ENCODE measurements at places on chromosomes 4 and X.

- no peak for DNase-seq
- no peaks in the 10 kb centered on the region for H3K36me3 ChIP-seq
- peak overlapping the region; percentile 91 for H3K27ac ChIP-seq
- H3K27me3 ChIP-seq: no peaks in the 10 kb centered on the region
- H3K4me3 ChIP-seq: peak overlapping the region; percentile 77
These were observed 995 bp downstream of the SMARCA5 start for GRCh38 chr4:143514497-143514896.

DNA sequence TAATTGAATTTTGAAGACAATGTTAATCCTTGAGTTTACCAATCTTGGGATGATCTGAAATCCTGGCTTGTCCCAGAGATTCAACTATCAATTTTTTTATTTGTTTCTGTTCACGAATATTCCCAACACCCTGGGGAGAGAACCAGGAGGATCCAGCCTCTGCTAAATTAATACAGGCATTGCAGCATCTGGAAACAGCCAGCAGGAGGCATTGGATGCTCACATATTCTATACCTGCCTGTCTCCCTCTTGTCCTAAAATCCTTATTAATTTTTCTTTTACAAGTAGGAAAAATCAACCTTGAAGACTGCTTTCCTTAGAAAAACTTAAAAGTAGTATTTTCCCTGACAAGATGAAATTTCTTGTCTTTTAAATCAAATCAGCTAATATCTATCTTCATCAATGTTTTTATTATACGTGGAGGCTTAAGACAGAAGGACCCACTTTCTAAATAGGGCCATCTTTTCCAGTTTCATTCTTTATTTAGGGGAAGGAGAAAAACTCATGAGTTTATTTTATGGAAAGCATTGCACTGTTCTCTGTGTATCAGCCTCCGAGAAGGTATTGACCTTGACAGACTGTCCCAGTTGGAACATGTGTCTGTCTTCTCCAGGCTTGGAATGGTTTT, 102.4 kb downstream of the CLNK start:
- no peak for DNase-seq
- H3K4me1 ChIP-seq: no peaks in the 10 kb centered on the region
- no peaks in the 10 kb centered on the region for H3K36me3 ChIP-seq
- no peaks in the 10 kb centered on the region for H3K27me3 ChIP-seq
- no peak overlapping the region for H3K27ac ChIP-seq

DNA sequence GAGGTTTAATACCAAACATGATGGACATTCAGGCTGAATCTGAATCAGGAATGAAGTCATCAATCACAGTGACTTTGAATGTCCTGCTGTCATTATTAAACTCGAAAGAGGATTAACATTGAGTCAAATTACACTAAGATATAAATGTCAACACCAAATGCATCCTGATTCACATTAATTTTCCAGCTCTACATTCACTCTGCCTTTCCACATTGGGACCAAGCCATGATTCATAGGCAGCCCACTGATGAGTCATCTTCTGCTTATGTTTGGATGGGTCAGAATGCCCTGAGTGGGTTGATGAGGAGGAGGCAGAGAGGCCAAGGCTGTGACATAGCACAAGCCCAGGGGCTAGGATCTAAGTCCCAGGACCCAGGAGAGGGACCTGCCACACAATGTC, 247.6 kb upstream of the RPS6KA3 start:
- peaks cover 9% of the 10 kb centered on the region for H3K4me1 ChIP-seq
- DNase-seq: no peak
- H3K4me3 ChIP-seq: no peak overlapping the region

DNA sequence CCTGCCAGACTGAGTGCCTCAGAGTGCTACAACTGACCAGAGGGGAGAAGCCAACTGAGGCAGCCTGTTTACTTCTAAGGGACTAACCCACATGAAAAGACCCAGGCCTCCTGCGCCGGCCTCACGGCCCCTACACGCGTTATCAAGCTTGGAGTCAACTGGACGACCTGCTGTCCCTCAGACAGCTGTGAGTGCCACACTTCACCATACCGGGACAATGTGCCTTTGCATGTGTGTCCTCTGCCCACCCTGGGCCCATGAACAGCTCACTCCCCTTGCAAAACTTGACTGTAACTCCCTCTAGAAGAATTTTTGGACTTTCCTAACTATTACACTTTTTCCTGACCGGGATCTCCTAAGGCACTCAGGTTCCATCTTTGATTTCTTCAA, 1.8 kb downstream of the NOP14 start:
- H3K4me1 ChIP-seq: peaks cover 33% of the 10 kb centered on the region
- H3K36me3 ChIP-seq: no peaks in the 10 kb centered on the region
- H3K4me3 ChIP-seq: peak overlapping the region; percentile 90
- H3K27ac ChIP-seq: peak overlapping the region; percentile 94

DNA sequence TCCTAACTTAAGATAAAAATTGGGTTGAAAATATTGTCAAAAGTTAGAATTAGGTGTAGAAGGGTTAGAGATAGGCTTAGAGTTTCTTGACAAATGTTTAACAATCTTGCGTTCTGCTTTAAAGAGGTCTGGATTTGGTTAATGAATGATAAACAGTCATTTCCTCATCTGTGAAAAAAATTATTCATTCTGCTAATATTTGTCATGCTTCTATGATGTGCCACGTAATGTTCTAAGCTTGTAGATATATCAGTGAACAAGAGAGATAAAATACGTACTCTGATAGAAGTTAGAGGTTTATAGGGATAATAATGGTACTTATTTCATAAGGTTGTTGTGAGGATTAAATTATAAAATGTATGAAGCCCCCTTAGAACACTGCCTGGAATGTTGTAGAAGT, 443.0 kb upstream of the GALNT7 start:
- H3K4me1 ChIP-seq: no peaks in the 10 kb centered on the region
- no peak for DNase-seq
- H3K36me3 ChIP-seq: no peaks in the 10 kb centered on the region
- no peak overlapping the region for H3K27ac ChIP-seq
- H3K27me3 ChIP-seq: no peaks in the 10 kb centered on the region

DNA sequence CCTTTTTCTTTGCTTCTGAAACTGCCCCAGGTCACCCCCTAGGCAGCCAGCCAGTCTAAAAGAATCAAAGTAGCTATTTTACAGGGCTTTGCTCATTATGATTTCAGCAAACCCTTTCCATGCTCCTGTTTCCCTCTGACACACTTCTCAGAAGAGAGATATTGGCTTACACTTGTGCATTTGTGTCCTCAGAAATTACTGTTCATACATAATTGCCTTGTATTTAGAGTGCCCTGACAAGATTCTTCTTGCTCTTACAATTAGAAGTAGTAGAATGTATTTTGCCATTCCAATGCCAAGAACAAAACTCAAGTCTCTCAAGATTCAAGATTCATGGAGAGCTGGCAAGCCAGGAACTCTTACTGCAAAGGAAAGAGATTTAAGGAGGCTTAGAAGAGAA, 531.0 kb upstream of the ZFP42 start:
- H3K27ac ChIP-seq: no peak overlapping the region
- H3K27me3 ChIP-seq: no peaks in the 10 kb centered on the region
- H3K4me3 ChIP-seq: no peak overlapping the region
- H3K36me3 ChIP-seq: no peaks in the 10 kb centered on the region
- DNase-seq: no peak
- H3K4me1 ChIP-seq: no peaks in the 10 kb centered on the region

DNA sequence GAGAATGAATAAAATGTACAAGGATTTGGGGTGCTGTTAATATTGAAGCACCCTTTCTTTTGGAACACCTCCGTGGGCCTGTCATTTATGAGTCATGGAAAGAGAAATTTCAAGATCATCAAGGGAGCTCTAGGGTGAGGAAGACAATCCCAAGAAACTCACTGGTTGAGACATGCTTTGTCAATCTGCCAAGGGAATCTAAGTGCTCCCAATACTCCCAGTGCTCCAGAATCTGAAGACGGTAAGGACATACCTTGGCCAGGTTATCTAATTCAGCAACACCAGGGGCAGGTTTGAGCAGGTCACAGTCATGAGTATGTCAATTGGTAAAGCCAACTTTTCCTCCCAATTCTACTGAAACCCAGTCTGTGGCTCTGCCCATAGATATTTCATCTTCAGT, 556.4 kb upstream of the CPEB2 start:
- DNase-seq: no peak
- no peaks in the 10 kb centered on the region for H3K36me3 ChIP-seq
- no peaks in the 10 kb centered on the region for H3K27me3 ChIP-seq
- H3K4me3 ChIP-seq: no peak overlapping the region
- no peak overlapping the region for H3K27ac ChIP-seq
- no peaks in the 10 kb centered on the region for H3K4me1 ChIP-seq

GRCh38 chr4:179894066-179894778, 2349.0 kb upstream of the TENM3 start:
- no peak overlapping the region for H3K27ac ChIP-seq
- DNase-seq: no peak
- H3K27me3 ChIP-seq: no peaks in the 10 kb centered on the region
- no peak overlapping the region for H3K4me3 ChIP-seq

DNA sequence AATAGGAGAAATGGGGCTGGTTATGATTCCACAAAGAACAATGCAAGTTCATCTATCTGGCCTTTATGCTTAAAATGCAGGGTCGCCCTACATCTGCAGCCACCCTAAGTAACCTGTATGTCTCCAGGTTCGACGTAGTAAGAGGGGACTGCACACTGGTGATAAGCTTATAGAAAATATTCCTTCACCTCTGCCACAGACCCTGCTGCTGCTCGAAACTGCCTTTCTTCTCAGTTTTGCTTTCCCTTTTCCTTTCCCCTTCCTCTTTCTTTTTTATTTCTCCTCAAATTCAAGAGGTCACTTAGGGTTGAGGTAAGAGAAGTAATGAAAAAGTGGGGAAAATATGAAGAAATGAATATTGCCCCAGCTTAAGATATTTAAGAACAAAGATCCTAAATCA, 123.5 kb downstream of the DCHS2 start:
- H3K36me3 ChIP-seq: no peaks in the 10 kb centered on the region
- no peaks in the 10 kb centered on the region for H3K27me3 ChIP-seq
- no peak overlapping the region for H3K4me3 ChIP-seq
- H3K4me1 ChIP-seq: no peaks in the 10 kb centered on the region
- no peak for DNase-seq

DNA sequence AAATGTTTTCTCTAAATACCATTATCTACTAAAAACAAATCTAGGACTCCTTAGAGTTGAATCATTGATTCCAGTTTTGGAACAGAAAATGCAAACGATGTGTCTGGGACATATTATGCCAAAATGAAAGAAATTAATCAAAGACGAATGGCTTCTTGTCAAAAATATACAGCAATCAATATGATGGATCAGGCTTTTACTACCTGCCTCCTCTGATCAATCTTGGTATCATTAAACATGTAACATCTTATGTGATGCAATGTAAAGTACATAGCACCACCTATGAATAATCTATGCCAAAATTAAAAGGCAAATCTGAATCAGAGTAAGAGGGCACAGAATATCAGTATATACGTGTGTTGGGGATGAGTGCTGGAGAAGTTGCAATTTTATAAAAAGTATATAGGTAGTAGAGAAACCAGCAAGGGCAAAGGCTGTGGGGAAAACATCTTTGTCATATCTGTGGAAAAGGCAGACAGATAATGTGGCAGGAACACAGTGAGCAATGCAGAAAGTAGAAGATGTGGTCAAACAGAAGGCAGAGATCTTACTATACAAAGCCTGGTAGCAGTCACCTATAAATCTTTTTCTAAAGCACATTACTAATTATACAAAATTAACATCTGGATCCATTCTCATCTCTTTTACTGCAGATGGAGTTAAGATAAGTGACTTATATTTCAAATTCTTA, 152.7 kb downstream of the ANTXR2 start:
- no peaks in the 10 kb centered on the region for H3K27me3 ChIP-seq
- no peak overlapping the region for H3K27ac ChIP-seq
- H3K36me3 ChIP-seq: no peaks in the 10 kb centered on the region
- DNase-seq: no peak

DNA sequence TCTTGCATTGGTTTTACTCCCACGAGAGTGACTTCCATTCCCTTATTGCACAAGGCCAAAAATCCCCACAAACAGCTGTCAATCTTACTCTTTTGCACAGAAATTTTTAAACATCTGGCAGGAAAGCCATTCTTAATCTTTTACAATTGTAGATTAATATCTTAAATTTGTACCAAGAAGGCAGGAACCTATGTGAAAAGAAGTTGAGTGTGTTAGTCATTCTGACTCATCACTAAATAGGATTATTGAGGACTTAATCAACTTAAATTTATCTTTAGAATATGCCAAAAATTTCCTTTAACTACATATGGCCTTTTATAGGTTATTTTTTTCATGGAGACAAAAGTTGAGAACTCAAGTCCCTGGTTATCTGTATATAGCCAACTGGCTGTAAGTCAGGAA, 49.0 kb upstream of the VEGFC start:
- H3K4me3 ChIP-seq: no peak overlapping the region
- no peak overlapping the region for H3K27ac ChIP-seq
- DNase-seq: no peak

DNA sequence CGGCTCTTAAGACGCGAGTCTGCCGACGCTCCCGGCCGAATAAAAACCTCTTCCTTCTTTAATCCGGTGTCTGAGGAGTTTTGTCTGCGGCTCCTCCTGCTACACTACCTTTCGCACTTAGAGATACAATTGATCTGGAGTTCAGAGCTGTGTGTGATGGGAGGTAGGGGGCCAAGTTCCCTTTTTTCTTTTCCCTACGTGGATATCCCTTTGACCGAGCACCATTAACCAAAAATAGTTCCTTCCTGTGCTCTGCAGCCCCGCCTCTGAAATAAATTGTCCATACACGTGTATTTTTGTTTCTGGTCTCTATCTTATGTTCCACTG, 555 bp upstream of the PGM2 start:
- H3K36me3 ChIP-seq: no peaks in the 10 kb centered on the region
- peaks cover 11% of the 10 kb centered on the region for H3K4me1 ChIP-seq
- H3K4me3 ChIP-seq: peak overlapping the region; percentile 82
- no peak for DNase-seq
- no peaks in the 10 kb centered on the region for H3K27me3 ChIP-seq

DNA sequence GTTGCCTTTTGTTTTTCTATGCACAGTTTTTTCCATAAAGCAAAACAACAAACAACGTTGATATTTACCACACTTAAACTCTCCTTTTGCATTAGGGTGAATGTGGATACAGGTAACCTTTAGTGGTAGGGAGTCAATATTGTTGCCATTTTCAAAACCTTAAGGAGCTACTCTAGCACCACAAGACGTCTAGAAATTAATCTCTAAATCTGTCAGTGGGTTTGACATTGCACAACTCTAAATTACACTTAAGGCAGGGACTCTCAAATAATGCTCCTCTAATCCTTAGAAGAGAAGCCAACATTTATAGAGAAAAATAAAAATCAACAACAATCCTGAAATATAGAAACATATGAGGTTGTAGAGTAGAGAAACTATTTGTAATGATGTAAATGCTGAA, 297.2 kb downstream of the UNC5C start:
- H3K27me3 ChIP-seq: no peaks in the 10 kb centered on the region
- no peak overlapping the region for H3K4me3 ChIP-seq
- no peaks in the 10 kb centered on the region for H3K4me1 ChIP-seq
- H3K36me3 ChIP-seq: no peaks in the 10 kb centered on the region
- no peak overlapping the region for H3K27ac ChIP-seq

GRCh38 chr4:40316782-40317635, 18.1 kb upstream of the CHRNA9 start:
- no peaks in the 10 kb centered on the region for H3K36me3 ChIP-seq
- H3K27ac ChIP-seq: peak overlapping the region; percentile 65
- DNase-seq: no peak
- H3K4me1 ChIP-seq: peaks cover 3% of the 10 kb centered on the region
- H3K4me3 ChIP-seq: peak overlapping the region; percentile 39
- no peaks in the 10 kb centered on the region for H3K27me3 ChIP-seq

GRCh38 chrX:105752338-105752956, 69.9 kb upstream of the NRK start:
- no peak overlapping the region for H3K4me3 ChIP-seq
- DNase-seq: no peak
- H3K27ac ChIP-seq: no peak overlapping the region
- no peaks in the 10 kb centered on the region for H3K27me3 ChIP-seq

Data from gastrocnemius medialis (tissue), 4 donors.